Stimulated activated CD8-positive, alpha-beta memory T cell treated with anti-CD3 and anti-CD28 coated beads, Interleukin-4, amount 100 ng/mL, for 1 hour (primary cell): ENCODE measurements at places on chromosomes 13 and 19.

DNA sequence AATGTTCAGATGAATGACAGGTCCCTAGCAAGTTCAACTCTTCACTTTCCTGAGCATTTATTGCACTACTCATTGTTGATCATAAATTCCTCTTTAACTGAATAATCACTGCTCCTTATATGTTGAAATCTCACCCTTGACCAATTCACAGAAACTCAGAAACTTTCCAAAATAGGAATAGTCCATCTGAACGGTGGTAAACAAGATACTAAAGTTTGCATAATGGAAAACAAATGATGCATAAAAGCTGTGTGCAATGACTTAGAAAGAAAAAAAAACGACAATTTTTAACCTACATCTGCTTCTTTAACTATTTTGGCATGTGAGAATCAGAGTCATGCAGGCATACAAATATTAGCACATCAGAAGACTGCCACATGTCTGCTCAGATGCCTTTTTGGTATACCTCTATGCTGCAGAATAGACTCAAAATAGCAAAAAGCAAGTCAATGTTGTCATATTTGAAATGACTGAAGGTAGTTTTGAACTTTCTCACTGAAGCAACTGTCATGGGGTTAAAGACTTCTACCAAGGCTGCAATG is 34.8 kb downstream of the SLC10A2 start:
- DNase-seq, result no peak

- no peak for DNase-seq
Observed at GRCh38 chr13:27504128-27504867, 53.9 kb upstream of the MTIF3 start.

DNA sequence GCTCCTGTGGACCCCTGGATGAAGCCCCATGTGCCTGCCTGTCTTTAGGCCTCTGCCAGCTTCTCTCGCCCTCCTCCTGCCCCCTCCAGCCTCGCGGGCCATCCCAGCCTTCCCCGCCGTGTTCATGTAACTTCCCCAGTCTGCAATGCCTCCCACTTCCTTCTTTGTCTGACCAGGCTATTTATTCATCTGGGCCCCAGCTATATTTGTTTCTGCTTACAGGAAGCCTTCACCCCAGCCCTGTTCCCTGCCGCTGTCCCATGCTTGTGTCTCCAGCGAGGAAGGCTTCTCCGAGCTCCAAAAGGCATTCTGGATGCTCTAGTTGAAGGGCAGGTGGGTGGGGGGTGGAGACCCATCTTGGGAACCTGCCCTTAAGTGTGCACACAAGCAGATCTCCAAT is 7.9 kb upstream of the C3 start:
- no peak for DNase-seq

DNA sequence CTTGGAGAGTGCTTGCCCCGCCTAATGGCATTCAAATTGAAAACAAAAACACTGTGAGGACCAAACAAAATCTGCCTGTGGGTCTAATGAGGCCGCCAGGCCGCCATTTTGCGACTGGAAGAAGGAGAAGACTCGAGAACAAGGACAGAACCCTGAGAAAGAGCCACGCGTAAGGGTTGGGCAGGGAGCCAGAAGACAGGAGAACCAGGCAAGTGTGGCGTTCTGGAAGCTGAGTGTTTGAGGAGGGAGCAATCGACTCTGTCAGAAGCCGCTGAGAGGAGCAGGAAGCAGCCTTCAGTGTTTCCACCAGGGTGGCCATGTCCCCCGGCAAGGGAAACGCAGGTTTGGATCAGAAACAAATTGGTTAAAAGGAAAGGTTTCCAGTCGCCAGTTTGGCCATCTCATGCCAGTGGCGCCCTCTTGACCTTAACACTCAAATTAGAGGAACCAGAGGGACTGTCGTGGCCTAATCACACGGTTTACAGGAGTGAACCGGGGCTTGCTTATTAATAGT is 10.2 kb upstream of the PTOV1 start:
- DNase-seq, result no peak

- DNase-seq, result no peak
Observed at GRCh38 chr13:23203516-23203915, 22.7 kb downstream of the SGCG start.

DNA sequence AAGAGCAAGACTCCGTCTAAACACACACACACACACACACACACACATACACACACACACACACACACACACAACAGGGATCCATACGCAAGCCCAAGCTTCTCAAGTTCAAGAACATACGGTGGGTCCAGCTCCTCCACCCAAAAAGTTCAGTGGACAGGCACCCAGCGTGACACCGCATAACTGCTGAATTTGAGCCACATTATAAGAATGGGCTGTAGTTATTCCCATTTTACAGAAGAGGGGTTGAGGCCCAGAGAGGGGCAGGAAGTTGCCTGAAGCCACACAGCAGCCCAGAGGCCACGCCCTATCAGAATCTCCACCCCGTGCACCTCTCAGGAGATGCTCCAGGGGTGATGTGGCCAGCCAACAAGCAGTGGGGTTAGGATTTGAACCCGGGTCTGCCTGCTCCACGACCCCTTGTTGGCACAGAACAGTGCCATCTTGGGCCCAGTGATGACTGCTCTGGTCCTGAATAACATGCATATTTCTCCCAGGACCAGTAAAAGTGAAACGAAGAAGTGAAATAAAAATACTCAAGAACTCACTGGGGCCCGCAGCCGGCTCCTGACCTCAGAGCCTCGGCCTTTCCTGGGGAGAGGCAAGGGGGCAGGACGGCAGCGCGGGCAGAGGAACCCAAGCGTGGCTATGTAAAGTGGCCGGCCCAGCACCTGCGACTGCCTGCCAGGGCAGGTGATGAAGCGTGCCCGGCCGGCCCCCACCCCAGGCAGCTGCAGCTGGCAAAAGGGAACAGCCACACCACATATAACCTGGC is 61.9 kb downstream of the AP1M1 start:
- DNase-seq, result no peak

DNA sequence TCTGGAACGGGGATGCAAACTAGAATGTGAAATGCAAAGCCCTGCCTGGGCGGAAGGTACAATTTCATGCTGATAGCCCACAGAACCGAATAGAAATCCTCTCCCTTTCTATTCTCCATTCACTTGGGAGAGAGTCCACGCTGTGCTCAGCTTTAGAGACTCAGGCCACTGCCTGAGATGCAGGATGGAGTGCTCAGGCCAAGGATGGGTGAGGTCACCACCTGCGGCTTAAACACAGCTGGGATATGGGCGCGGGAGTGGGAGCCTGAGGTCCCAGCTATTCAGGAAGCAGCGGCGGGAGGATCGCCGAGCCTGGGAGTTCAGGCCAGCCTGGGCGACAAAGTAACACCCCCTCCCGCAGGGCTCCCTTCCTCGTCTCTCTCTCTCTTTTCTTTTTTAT is 446 bp upstream of the ZNF83 start:
- no peak for DNase-seq

DNA sequence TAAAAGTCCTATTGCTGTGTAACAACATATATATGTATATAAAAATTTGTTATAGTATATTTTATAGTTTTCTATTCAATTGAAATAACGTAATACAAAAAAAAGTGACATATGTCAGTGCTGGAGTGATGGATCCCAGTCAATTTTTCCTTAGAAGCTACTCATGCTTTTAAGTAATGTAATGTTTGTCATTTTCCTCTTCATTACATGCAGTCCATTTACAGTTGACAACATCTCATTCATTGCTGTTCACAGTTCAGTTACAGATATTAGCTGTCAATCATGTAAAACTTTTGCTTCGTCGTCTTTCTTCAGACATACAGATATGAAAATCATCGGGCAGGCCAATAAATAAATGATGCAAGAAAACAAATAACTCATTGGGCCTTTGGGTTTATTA is 525.1 kb upstream of the PRR20A start:
- DNase-seq, result no peak

DNA sequence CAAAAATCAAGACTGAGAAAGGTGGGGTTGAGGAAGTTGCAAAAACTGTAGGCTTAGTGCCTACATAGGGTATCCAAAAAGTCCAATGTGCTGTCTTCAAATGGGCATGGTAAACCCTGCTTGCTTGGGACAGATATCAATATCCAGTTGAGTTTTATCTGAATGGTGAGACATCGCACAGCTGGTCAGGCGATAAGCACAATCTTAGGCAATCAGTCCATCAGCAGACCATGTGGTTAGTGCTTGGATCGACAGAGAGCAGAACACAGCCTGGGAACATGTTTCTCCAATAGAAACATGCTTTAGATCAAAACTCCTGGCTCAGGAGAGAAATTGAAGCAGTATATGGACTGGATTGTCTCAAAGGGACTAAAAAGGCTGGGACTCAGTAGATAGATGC is 151.3 kb upstream of the IPO5 start:
- DNase-seq, result no peak

DNA sequence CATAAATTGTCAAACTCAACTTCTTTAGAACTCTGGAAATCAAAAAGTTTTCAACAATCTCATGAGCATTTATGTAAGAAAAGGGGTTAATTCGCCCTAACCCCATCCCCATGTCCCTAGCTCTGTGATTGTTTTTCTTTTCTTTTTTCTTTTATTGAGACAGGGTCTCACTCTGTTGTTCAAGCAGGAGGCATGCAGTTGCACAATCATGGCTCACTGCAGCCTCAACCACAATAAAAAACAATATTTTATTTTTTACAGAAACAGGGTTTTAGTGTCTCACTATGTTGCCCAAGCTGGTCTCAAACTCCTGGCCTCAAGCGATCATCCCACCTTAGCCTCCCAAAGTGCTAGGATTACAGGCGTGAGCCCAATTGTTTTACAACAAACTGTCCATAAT is 16.7 kb downstream of the VWA8 start:
- DNase-seq, result no peak

GRCh38 chr19:13770013-13770635 is 4.1 kb upstream of the C19orf53 start:
- DNase-seq, result no peak

DNA sequence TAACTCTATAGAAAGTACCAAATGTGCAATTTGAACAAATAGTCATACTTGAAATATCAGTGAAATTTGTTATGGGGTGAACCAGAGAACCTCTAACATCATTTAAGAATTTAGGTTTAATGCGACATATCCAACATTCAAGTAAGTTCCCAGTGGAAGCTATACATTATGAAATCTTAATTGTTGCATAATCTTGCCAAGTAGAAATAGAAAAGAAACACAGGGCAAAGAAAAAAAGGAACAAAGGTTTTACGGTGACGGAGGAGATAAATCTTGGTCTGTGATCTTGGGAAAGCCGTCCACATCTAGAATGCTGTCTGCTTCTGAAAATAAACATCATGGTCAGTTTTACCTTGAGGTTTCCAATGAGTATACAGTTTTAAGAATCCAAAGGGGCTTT is 445.7 kb downstream of the RFC3 start:
- no peak for DNase-seq

DNA sequence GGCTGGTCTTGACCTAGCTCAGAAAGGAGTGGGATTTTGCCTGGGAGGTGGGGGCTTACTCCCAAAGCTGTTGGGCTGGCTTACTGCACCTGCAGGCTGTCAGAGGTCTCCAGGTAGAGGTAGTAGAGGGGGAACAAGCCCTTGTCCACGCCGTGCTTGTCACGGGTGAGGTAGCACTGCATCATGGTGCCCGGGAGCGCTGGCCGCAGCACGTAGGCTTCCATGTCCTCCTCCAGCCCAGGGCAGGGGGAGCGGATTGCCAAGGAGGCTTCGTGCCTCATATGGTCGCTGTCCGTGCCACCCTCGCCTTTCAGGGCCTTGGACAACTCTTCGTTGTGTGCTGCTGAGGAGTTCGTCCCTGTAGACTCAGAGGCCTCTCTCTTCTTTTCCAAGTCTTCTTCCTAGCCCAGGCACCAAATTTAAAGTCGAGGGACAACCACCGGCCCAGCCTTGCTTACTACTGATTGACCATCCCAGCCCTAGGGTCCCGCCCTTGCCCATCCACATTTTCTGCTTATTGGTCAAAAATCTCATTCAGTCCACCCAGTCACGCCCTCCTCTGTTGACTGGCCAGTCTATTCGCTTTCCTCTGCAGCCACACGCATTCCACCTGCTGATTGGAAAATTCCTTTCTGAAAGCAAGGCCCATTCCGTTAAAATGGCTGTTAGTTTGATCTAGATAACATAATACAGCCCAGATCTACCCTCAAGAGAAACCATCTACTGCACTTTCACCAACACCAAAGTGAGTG is 10.5 kb downstream of the TULP2 start:
- DNase-seq, result no peak

DNA sequence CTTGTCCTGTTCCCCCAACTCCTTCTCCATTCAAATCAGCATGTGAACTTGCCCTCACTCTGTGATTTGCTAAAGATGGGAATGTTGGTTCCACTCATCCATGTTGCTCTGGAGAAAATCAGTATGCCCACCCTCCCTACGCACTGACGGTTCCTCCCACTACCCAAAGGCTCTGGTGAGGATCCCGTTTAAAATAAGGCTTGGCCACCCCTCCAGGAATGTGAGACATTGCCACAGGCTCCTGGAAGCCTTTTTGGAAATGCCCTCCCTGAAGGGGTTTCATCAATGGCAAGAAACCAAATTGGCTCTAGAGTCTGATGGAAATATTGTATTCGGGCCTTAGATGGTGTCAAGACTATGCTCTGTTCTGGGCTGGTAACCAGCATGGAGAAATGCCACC is 187.3 kb downstream of the USP12 start:
- DNase-seq, result no peak

- DNase-seq, result no peak
Observed at GRCh38 chr19:35041548-35042055, at the start of gene HPN. Gene HPN, plus strand, starts transcription at chr19:35041721. Its CDS starts 786 bp downstream, at chr19:35042507.

- DNase-seq, result no peak
Observed at GRCh38 chr13:35514061-35514477, 37.6 kb upstream of the MAB21L1 start.

GRCh38 chr13:43650882-43651281 is 135.9 kb downstream of the ENOX1 start:
- DNase-seq, result no peak

DNA sequence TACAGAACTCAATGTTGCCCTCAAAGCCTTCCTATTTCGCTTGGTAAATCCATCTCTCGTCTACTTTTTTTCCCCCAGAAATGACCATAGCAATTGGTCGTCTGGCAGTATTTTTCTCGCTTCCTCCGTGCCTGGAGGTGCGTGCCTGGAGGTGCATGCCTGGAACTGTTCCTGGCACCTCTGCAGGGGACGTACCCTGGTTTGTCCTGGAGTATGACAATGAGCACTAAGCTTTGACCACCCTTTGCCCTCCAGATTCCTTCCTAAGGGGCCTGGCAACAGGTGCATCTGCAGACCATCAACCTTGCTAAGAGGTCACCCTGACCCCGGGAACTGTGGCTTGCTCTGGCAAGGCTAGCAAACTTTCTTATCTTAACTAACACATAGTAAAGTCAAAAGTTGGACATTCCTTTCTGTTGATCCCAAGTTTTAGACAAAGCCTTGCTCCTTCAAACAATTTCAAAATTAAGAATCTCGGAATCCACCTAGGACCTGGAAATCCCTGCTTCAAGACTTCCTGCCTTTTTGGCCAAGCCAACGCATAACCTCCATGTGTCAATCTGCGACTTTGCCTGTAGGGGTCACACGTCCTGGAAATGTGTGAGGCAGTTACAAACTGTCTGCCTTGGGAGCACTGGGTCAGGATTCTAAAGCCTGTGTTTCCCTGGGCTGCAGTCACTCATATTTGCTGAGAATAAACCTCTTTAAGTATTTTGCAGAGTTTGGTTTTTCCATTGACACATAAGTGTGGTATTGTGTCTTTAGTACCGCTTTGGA is 28.8 kb upstream of the TUBGCP3 start:
- no peak for DNase-seq

GRCh38 chr13:93746589-93746988 is 520.0 kb downstream of the GPC6 start:
- DNase-seq, result no peak
